ENCODE measurements at places on chromosomes 3 and 15.
A peak's percentile ranks its signal among the peaks of the same experiment; 100 is the strongest.

GRCh38 chr3:187963003-187963676 lies 190.8 kb upstream of the LPP start:
- peak; percentile 44 for DNase-seq

- no peak for DNase-seq
Observed at GRCh38 chr15:46607077-46607476, 972.2 kb downstream of the SQOR start.

- DNase-seq: no peak
Observed at GRCh38 chr15:80779658-80780415, 667 bp downstream of the CEMIP start.

- DNase-seq: no peak
Observed at GRCh38 chr15:90703455-90703854, 13.7 kb upstream of the BLM start.

DNA sequence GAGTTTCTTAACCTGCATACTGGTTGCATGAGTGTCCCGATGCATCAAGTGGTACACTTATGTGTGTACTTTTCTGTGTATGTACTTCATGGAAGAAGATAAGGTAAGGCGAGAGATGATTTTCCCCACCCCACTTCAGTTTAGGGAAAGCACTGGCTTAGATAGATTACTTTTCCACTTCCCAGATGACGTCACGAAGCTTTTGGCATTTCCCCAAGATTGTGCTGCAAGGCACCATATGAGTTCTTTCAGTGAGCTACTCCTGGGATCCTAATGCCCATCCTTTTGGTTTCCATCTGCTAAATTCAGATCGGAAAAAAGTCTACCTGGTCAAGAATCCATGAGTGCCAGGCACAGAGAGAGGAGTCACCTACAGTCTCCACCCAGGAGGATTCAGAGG lies 4.5 kb downstream of the IL17RB start:
- no peak for DNase-seq

- no peak for DNase-seq
Observed at GRCh38 chr3:131546441-131546840, 43.7 kb upstream of the MRPL3 start.

- peak; percentile 77 for DNase-seq
Observed at GRCh38 chr3:98521897-98522543, 682 bp downstream of the CLDND1 start.

- DNase-seq: no peak
Observed at GRCh38 chr3:53705774-53706173, 140.4 kb downstream of the CHDH start.

- DNase-seq: no peak
Observed at GRCh38 chr3:36764704-36765038, 318 bp upstream of the DCLK3 start.

DNA sequence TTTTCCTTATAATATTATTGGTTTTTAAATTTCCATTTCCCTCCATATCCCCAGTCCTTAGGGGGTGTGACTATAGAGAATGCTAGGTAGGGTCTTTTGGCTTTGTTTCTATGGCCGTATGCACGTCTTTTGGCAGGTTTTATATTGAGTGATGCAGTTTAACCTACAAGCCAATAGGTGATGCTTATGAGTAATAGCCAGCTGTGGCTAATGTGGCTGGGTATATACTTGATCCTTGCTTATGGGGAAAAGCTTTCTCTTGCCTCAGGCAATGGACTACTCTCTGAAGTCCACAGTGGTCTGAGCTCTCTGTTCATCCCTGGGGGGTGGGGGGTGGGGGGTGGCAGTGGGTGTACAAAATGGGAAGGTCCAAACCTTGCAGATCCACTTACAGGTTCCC lies 223.9 kb downstream of the MFSD1 start:
- DNase-seq: no peak

GRCh38 chr15:96344706-96345559 lies 14.4 kb downstream of the NR2F2 start:
- DNase-seq: no peak

GRCh38 chr3:193744048-193744821 lies 151.2 kb downstream of the OPA1 start:
- DNase-seq: no peak

DNA sequence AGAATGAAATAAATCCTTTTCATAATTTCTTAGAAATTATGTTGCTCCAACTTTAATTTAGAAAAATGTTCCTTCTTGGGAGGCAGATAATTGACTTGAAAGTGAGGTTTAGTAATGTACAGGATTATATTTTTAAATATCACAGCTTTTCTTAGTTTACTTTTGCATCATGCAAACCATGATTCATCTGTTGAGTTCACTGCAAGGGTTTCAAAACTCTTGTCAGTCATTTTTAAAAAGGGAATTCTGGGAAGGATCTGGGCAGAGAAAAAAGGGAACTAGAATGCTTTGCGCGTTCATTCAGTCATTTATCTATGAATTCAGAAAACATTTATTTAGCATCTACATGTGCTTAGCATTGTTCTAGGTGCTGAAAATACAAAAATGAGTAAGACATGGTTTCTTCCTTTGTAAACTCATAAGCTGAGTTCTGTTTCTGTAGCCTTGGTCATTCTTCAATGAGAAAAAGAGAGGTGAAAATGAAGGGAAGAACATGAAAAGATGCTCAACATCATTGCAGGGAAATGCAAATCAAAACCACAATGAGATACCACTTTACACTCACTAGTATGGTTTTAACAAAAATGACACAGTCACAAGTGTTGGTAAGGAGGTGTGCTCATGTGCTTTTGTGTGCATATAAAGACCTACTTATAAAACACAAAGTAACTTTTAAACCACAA lies 209.1 kb downstream of the NR1D2 start:
- DNase-seq: no peak

DNA sequence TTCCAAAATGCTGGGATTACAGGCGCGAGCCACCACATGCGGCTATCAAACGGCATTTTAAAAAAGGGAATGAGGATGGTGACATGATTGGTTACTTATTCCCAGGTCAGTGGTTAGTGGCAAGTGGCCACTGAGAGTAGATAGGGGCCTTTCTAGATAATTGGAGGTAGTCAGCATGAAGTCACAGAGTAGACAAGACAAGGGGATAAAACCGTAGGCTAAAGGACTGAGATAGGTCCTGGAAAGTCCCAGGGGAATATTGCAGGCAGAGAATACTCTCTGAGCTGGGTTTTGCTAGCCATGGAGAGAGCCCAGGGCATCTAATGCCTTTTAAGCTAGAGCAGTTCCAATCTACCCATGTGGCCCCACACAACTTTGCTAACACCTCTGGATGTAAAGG lies 52.2 kb downstream of the KCNAB1 start:
- DNase-seq: no peak

DNA sequence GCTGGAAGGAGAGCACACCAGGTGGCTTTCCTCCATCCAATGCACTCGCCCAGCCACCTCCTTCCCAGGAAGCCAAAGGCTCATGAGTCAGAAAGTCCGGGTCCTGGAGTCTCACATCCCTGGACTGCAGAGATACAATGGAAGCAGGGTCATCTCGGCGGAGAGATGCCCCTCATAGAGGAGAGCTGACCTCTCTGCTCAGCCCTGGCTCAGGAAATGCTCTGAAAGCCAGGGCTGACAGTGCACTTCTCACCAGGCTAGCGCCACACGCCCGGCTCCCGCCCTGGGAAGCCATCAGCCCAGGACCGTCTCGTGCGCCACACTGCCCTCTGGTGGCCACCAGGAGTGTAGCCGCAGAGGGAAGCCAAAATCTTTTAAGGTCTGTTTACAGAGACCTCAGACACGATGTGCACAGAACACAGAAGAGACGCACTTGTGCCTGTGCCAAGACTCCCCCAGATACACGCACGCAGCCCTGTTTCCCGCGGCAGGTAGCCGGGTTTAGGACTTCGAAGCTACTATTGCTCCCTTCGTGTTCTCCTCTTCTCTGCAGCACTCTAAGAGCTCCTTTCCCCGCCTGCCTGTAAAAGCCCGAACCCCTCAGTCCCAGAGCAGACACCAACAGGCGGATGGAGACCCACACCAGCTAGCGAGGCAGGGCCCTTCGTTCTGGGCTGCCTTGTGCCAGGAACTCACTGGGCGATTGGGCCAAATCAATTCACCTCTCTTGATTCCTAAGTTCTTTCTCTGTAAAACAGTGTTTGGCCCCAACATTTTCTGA lies 9.7 kb downstream of the NTRK3 start:
- DNase-seq: peak; percentile 83

- DNase-seq: no peak
Observed at GRCh38 chr3:21752749-21753347, 1.8 kb upstream of the ZNF385D start.

- no peak for DNase-seq
Observed at GRCh38 chr3:167162083-167162482, 218.0 kb downstream of the ZBBX start.

GRCh38 chr3:149395107-149396089 lies 17.9 kb upstream of the TM4SF1 start:
- no peak for DNase-seq

- DNase-seq: no peak
Observed at GRCh38 chr15:68305420-68305871, 27.9 kb downstream of the FEM1B start.

DNA sequence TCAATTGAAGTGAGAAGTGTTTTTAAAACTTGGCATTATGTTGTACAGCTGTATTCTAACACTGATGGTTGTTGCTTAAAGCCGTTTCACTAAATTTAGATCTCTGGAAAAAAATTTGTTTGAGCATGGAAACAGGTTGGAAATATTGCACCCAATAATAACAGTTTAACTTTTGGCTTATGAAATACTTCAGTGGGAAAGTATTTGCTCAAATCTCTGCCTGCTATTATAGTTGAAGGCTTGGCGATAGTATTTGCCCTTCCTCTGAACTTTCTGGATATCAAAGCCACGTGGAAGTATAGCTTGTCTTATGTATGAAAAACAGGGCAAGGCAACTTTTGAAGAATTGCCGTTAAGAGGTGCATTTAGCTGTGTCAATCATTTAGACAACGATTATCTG lies 270.3 kb upstream of the LRRFIP2 start:
- DNase-seq: no peak

GRCh38 chr3:171365489-171365888 lies 94.7 kb downstream of the TNIK start:
- DNase-seq: no peak

DNA sequence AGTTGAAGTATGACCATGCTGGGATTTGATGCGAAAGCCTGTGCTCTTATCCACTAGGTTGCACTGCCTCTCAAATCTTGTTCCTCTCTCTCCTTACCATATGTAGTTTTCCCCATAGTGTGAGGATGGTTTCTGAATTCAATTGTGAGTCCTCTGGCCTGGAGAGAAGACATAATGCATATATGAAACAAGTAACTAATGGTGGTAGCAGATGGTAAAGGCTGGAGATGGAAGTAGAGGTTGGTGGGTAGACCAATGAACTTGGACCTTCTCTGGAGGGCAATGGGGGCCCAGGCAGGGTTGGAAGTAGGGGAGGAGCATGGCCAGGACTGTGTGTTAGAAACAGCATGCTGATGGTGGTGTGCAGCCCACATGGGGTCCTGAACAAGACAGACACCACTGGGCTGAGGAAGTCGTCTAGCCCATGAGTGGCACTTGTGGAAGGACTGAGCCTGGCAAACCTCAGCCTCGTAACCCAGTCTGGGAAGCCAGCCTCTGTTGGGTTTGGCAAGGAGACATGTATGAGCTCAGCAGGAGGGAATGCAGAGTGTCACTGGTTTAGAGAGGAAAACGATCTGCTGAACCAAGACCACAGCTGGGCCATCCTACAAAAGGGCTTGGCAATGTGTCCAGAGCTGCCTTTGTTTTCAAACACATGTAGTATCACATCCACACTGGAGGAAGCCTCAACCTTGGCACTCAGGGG lies 18.5 kb upstream of the LMCD1 start:
- DNase-seq: no peak

GRCh38 chr15:51303462-51303980 lies 34.9 kb downstream of the CYP19A1 start:
- no peak for DNase-seq

- no peak for DNase-seq
Observed at GRCh38 chr3:74271541-74271940, 342.9 kb downstream of the CNTN3 start.

- DNase-seq: no peak
Observed at GRCh38 chr3:30354972-30355371, 251.4 kb upstream of the TGFBR2 start.

GRCh38 chr3:195151866-195152541 lies 119.0 kb downstream of the XXYLT1 start:
- DNase-seq: no peak

DNA sequence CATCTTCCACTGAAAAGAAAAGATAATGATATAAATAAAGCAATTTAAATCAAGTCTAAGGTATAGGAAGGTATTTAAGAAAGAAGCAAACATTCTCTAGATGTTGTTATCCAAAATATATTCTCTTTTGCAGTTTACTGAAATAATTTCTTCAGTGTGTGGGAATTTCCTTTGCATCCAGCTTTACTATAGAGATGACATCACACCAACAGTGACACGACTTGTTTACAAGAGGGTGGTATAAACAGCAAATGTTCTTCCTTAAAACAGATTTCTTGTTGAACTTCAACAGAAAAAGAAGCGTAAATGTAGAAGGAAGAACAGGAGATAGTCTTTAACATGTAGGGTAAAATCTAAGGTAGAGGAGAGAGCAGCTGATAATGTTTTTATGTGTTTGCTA lies 202.5 kb downstream of the ROBO2 start:
- no peak for DNase-seq

GRCh38 chr15:36557364-36557763 lies 22.1 kb upstream of the CDIN1 start:
- DNase-seq: no peak

- DNase-seq: no peak
Observed at GRCh38 chr3:42796332-42796885, 7.9 kb downstream of the HIGD1A start.

GRCh38 chr3:71048948-71049347 lies 534.6 kb downstream of the FOXP1 start:
- no peak for DNase-seq

DNA sequence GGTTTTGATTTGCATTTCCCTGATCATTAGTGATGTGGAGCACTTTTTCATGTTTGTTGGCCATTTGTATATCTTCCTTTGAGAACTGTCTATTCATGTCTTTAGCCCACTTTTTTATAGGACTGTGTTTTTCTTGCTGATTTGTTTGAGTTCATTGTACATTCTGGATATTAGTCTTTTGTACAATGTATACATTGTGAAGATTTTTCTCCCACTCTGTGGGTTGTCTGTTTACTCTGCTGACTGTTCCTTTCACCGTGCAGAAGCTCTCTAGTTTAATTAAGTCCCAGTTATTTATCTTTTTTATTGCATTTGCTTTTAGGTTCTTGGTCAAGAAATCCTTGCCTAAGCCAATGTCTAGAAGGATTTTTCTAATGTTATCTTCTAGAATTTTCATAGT lies 91.1 kb upstream of the ATP11B start:
- no peak for DNase-seq

DNA sequence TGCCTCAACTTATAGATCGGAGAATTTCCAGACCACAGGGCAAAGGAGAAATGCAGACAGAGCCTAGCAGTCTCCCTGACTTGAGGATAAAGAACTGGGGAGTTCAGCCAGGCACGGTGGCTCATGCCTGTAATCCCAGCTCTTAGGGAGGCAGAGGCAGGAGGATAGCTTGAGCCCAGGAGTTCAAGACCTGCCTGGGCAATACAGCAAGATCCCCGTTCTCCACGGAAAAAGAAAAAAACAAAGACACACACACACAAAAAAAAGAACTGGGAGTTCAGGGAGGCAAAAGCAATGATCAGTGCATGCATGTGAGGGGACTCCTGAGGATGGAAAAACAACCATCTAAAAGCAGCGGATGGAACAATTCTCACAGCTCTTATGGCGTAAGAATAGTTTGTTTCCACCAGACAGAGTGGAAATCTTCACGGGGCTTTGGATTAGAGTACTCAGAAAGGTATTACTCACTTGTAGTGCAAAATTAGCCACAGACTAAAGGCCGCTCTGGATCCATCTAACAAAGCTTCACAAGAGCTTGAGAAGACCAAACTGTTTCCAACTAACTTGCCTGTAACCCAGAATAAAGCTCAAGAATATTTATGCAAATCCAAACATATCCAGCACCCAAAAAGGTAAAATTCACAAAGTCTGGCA lies 16.3 kb downstream of the SEC11A start:
- DNase-seq: no peak

Measured in activated naive CD4-positive, alpha-beta T cell treated with anti-CD3 and anti-CD28 coated beads for 36 hours (primary cell).